ENCODE measurements at places on chromosomes 3 and 15.
A peak's percentile ranks its signal among the peaks of the same experiment; 100 is the strongest.

DNA sequence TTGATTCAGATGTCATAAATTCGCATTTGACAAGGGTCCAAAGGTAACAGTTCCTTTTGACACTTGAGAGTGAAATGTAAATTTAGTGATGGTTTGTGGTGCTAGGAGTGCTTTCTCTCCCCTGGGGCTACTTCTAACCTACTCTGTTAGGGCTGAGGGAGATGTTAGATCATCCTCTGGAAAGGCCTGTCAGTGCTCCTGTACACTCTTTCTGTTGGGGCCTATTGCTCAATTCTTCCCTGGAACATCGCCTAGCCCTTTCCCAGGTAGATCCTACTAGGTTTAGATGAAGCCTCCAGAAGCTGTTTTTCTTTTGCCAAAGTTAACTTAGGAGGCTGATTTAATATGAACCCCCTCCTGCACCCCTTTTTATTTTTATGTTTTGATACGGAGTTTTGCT lies 1.4 kb downstream of the PCCB start:
- DNase-seq = no peak

- DNase-seq = no peak
These were observed 88.8 kb downstream of the DLG1 start for GRCh38 chr3:197209366-197210260.

GRCh38 chr3:80696280-80696679 lies 928.5 kb upstream of the ROBO1 start:
- DNase-seq = no peak

GRCh38 chr3:117898722-117899522 lies 1135.7 kb downstream of the IGSF11 start:
- DNase-seq = no peak

- no peak for DNase-seq
These were observed 85.9 kb downstream of the LRRC3B start for GRCh38 chr3:26708501-26708900.

- no peak for DNase-seq
These were observed 47.0 kb downstream of the MAP2K1 start for GRCh38 chr15:66433726-66434125.

GRCh38 chr15:87735522-87735921 lies 521.0 kb downstream of the NTRK3 start:
- no peak for DNase-seq

- no peak for DNase-seq
These were observed 163.1 kb downstream of the CNTN4 start for GRCh38 chr3:2261747-2262146.

- no peak for DNase-seq
These were observed 11.4 kb upstream of the SNRPN start for GRCh38 chr15:24943361-24943760.

DNA sequence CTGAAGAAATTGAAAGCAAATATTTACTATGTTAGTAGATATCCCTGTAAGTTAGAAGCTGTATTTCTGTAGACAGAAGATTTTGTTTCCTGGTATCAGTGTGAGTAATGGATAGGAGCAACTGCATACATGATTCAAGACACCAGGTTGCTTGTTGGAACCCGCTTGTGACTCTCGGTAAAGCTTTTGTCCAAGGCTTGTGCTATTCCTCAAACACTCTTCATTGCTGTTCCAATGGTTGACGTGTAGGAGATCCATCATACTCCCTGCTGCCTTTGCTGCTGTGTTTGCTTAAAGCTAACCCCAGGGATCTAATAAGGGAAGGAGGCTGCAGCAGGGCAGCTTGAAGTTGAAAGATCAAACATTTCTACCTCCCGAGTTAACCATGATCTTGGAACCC lies 160.1 kb downstream of the RSRC1 start:
- no peak for DNase-seq

GRCh38 chr15:91118817-91119590 lies 18.9 kb downstream of the SV2B start:
- DNase-seq = no peak

DNA sequence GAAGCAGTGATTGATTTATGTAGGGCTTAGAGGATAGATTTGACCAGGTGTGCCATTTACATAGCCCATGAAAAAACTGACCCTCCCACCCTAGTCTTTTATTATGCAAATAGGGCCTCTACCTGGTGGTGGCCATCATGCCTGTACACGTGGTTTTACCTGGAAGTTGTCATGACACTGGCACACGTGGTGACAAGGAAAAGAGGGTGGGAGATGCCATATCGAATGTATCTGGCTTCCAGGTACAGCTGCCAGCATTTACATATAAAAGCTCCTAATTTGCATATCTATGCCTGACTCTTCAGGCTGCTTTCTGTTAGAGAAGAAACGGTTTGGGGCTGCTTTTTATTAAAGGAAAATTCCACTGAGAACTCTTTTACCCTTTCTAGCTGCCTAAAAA lies 35.0 kb upstream of the DNAJC13 start:
- DNase-seq = no peak

- no peak for DNase-seq
These were observed 555.4 kb upstream of the CCDC54 start for GRCh38 chr3:106821801-106822200.

GRCh38 chr3:48434591-48435222 lies 4.8 kb upstream of the PLXNB1 start:
- no peak for DNase-seq

DNA sequence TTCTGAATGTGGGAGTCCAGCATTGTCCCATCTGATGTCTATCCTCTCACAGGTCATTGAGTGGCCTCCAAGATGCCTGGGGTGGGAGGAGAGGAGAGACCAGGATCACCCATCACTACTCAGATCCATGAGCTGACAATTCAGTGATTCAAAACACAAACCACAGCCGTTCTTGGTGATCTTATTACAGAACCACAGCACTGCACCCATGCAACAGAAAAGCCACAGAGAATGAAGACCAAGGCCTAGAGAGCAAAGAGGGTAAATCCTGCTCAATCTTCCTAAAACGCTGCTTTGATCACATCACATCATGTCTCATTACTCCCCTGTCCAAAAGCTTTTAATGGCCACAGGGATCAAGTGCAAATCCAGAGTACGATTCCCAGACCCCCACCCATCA lies 23.5 kb downstream of the ANP32A start:
- no peak for DNase-seq

- no peak for DNase-seq
These were observed 44.6 kb downstream of the RFX7 start for GRCh38 chr15:56199038-56199437.

GRCh38 chr15:92082006-92082843 lies 228.7 kb downstream of the SLCO3A1 start:
- peak; percentile 58 for DNase-seq

DNA sequence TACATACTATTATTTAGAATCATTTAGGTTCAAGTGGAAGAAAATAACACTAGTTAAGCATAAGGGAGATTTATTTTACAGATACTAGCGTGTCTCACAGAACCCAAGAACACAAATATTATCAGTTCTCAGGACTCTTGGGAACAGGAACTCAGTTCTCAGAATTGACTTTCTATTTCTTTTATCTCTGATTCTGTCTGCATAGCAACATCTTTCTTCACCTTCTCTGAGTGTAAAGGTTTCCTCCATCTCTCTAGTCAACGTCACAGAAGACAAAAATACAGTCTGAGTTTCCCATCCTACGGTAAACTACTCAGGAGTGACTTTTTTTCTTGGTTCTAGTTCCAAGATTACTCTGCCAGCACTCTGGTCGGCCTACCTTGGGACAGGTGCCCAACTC lies 220.0 kb downstream of the SV2B start:
- no peak for DNase-seq

GRCh38 chr15:98719137-98719740 lies 70.9 kb downstream of the IGF1R start:
- DNase-seq = peak; percentile 83

- DNase-seq = no peak
These were observed 44.4 kb downstream of the STARD9 start for GRCh38 chr15:42619656-42620371.

- DNase-seq = no peak
These were observed 240.6 kb upstream of the NAALADL2 start for GRCh38 chr3:174618368-174619080.

- no peak for DNase-seq
These were observed 115.6 kb downstream of the GSK3B start for GRCh38 chr3:119978554-119979208.

GRCh38 chr3:12423131-12423530 lies 61.1 kb upstream of the TSEN2 start:
- no peak for DNase-seq

DNA sequence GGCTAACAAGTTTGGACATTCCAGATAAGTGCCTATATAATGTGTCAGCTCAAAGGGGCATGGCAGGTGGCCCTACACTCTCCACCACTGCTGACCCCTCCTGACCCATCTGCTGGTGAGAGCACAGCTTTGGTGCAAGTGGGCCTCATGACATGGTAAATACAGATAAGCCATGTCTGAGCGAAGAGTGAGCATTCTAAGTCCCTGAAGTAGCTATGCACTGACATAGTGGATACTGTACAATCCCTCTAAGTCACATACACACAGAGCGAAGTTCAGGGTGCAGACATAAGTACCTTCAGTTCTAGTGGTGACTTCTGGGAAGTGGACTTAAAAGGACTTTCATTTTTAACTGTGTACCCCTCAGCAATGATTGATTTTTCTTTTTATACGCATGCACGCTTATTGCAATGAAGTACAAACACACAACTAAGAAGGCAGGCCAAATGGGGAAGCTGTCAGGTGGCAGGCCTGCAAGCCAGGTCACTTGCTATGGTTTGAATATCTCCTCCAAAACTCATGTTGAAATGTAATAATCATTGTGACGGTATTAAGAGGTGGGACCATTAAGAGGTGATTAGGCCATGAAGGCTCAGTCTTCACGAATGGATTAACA lies 41.5 kb downstream of the TBC1D2B start:
- no peak for DNase-seq

DNA sequence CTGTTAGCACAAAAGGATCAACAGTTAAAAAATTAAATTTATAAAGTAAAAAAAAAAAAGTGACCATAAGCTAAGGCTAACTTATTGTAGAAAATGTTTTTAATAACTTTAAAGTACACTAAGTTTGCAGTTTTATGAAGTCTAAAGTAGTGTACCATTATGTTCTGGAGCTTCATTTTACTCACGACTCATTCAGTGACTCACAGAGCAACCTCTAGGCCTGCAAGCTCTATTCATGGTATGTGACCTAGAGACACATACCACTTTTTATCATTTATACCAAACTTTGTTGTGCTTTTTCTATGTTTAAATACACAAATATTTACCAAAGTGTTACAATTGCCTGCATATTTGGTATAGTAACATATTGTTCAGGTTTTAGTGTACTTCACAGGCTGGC lies 1552.3 kb downstream of the OTOL1 start:
- DNase-seq = no peak

GRCh38 chr3:147423798-147424580 lies 14.8 kb downstream of the ZIC1 start:
- no peak for DNase-seq

DNA sequence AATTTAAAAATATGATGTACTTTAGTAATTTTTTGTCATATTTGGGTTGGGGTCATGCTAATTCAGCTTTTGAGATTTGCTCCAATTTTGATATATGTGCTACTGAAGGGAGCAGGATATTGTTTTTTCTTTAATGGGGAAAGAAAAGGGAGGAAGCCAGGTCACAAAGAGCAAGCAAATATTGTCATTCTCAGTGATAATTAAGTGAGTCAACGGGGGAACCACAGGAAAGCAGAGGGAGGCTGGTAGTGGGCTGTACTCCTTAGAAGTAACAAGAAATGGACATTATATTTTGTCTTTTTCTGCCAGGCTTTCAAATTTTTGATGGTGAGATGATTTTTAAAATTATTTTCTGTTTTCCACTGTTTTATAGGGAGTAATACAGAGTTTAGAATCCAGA lies 45.6 kb upstream of the NMD3 start:
- no peak for DNase-seq

DNA sequence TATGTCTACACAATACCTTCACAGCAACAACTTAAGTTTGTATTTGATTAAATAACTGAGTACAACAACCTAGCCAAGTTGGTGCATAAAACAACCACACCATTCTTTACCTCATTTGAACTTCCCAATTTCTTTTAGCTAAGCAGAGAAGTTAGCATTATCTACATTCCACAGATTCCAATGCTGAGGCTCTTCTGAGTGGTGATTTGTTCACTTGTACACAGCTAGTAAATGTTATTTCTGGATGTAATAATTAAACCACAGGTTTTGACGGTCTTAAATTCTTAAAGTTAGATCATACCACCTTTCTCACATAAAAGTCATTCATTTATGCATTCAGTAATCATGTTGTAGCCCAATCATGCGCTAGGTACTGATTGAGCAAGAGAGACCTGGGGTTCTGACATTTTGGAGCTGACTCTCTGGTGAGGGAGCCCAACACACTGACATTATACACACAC lies 102.5 kb downstream of the SST start:
- DNase-seq = no peak

GRCh38 chr3:18354701-18355100 lies 70.4 kb downstream of the SATB1 start:
- DNase-seq = no peak

DNA sequence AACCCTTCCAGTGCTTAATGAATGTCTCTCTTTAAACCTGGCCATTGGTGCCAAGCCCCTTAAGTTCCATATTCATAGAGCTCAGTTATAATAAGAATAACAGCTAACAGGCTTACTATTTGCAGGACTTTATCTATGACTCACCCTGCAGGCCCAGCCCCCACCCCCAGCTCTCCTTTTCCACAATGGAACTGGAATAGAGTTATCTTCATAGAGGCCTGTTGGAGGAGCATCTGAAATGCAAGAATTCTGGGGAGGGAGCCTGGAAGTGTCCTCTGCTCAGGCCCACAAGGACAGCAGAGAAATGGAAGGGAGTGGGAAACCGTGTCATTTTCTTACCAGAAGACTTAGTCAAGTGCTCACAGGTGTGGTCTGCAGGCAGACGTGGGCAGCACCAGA lies 52.8 kb downstream of the SEMA5B start:
- no peak for DNase-seq

DNA sequence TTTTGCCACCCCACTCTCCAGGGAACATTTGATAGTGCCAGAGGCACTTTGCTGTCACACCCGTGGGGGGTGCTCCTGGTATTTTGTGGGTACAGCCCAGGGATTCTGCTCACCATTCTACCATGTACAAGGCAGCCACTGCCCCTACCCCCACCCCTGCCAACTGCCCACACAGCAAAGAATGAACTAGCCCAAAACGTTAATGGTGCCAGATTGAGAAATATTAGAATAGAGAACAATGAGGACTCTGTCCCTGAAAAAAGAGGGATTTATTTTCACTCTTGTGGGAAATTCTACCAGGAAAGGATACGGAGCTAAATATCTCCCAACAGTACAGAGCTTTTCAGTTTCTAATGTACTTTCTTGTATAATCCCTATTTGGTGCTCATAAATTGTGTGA lies 154.5 kb upstream of the SUCLG2 start:
- DNase-seq = no peak

GRCh38 chr15:39400821-39401550 lies 179.9 kb upstream of the THBS1 start:
- no peak for DNase-seq

Measured in SJSA1 (cell line).